ENCODE measurements at places on chromosomes 3 and 15.

DNA sequence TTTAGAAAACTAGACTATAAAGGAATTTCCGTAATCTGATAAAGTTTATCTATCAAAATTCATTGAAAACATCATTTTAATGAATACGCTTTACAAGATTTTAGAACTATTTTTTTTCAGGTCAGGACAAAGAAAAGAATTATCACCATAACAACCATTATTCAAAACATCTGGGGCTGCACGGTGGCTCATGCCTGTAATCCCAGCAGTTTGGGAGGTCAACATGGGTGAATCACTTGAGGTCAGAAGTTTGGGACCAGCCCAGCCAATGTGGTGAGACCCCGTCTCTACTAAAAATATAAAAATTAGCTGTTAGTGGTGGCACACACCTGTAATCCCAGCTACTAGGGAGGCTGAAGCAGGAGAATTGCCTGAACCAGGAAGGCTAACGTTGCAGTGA lies 260.4 kb downstream of the WNT5A start:
- DNase-seq = no peak

DNA sequence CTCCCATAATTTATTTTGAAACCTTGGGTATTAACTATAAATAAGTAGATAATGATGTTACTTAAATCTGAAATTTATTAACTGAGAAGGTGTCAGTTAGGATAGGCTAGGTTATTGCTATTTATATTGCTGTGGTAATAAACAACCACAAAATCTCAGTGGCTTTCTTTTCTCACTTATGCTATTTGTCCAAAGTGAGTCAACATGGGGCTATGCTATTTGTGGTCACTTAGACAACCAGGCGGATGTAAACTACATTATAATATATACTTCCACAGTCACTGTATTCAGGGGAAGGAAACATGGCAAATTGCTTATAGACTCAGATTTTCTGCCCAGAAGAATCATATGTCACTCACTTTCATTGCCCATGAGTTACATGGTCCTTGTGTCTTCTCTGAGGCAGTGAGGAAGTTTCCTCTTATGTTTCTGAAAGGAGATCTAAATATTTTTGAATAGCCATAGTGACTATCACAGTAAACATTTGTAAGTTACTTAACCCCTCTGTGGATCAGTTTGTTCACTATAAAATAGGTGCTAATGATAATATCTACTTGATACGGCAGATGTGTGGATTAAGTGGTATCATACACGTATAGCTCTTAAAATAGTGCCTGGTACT lies 19.8 kb downstream of the HMG20A start:
- no peak for DNase-seq

GRCh38 chr15:25710184-25710583 lies 152.9 kb downstream of the ATP10A start:
- DNase-seq = peak; percentile 34

DNA sequence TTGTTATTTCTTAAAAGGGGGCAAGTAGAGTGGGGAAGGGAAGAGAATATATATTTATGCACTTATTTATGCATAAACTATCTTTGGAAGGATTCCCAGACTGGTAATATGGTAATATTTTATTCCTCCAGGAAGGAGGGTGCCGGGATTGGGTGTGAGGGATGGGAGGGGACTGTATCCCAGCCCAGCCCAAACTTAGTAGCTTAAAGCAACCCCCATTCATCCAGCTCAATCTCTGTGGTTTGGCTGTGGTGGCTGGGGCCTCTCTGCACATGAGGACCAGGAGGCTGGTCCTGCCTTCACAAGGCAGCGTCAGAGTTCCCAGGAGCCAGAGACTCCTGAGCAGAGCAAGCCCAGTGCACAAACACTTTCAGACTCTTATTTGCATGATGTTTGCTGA lies 48.4 kb downstream of the CCNL1 start:
- DNase-seq = no peak

DNA sequence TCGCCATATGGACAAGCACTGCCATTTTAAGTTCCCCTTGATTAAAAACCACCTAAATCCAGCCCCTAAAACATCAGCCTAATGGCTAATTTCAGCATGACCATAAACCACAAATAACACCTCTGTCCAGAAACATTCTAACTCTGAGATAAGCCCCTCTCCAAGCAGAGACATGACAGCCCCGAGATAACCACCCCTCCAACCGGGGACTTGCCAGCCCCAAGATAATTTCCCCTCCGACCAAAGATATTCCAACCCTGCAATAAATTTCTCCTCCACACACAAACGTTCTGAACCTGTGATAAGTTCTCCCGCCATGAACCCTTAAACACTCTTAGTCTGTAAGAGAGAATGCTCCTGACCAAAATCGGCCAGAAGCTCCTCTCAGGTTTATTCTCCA lies 586.8 kb downstream of the EDEM1 start:
- DNase-seq = no peak

GRCh38 chr3:37816271-37816670 lies 45.4 kb upstream of the CTDSPL start:
- no peak for DNase-seq

Data from H1 (cell line).